Activated T-helper 1 cell treated with anti-CD3 and anti-CD28 coated beads, Interleukin-12 subunit alpha, Interleukin-12 subunit beta, Interleukin-2, Interleukin-4 antibody, amounts not matched to agents 30 ng/mL and 10 ng/mL and 1 ng/mL, durations not matched to agents 14 hours and 24 hours and 36 hours (primary cell): ENCODE measurements at places on chromosomes 12 and 14. TPM values are rescaled to one million over a fixed set of nuclear protein-coding genes. Genes with fewer than 3 reads are reported as not detected.

GRCh38 chr14:51849097-51849496 lies 11.3 kb upstream of the GNG2 start:
- DNase-seq: peak; percentile 42
- peak overlapping the region; percentile 32 for H3K4me3 ChIP-seq
- peak overlapping the region; percentile 91 for H3K27ac ChIP-seq
- H3K4me1 ChIP-seq: peaks cover 66% of the 10 kb centered on the region
- peaks cover 27% of the 10 kb centered on the region for H3K36me3 ChIP-seq

- no peaks in the 10 kb centered on the region for H3K27me3 ChIP-seq
- H3K27ac ChIP-seq: no peak overlapping the region
- H3K4me1 ChIP-seq: no peaks in the 10 kb centered on the region
Measured at GRCh38 chr12:31278832-31279231, 47.1 kb downstream of the SINHCAF start.

PLEK2 gene
- 0.57 and 1.5 TPM in 2 replicates for total RNA-seq

DNA sequence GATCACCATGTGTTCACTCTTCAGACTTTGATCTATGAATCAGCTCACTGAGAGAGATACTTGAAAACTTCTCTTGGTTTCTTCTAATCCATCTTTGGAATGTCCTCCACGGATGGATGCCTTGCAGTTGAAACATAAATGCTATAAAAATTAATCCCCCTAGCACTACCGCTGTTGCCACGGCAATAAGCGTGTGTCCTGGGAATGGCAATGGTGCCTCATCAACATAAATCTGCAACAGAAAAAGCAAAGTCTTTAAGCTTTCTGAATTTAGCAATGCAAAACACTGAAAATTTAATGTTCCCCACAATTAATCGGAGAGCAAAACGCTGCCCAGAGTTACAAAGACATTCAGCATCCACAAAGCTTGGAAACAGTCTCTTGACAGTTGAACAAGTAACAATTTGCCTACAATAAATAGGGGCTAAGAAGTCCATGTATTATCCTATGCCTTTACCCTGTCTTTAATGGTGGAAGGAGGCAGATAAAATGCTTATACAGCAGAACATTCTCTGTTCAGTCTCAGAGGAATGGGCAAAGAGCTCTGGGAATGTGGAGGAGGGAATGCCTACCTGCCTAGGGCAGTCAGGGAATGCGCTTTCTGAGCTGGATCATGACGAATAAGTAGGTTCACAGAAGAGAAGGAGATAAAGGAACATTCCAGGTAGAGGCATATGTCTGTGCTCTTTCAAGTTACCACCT lies 70.9 kb upstream of the PPP4R3A start:
- H3K4me3 ChIP-seq: no peak overlapping the region
- H3K27me3 ChIP-seq: peaks cover 3% of the 10 kb centered on the region
- H3K36me3 ChIP-seq: peaks cover 5% of the 10 kb centered on the region
- no peaks in the 10 kb centered on the region for H3K4me1 ChIP-seq
- no peak for DNase-seq

DNA sequence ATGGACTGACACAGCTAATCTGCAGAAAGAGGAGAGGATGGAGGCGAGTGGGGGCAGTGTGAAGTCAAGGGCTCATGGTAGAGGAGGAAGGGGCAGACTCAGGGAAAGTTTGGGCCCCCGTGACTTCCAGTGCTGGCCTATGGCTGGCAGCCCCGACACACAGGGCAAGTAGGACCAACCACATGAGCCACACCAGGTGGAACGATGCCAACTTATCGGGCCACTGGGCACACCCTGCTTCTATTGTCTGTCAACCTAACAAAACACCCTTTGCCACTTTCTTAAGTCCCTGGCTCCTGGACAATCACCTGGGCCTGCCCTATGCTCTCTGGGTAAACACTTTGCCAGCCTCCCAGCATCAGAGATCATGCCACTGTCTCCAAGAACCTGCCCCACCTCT lies 65.2 kb upstream of the PSMC1 start:
- no peak overlapping the region for H3K27ac ChIP-seq
- DNase-seq: no peak
- H3K27me3 ChIP-seq: peaks cover 7% of the 10 kb centered on the region
- no peaks in the 10 kb centered on the region for H3K4me1 ChIP-seq
- H3K36me3 ChIP-seq: no peaks in the 10 kb centered on the region

MAP3K12 gene
- total RNA-seq: 15.7 and 18.4 TPM in 2 replicates

DNA sequence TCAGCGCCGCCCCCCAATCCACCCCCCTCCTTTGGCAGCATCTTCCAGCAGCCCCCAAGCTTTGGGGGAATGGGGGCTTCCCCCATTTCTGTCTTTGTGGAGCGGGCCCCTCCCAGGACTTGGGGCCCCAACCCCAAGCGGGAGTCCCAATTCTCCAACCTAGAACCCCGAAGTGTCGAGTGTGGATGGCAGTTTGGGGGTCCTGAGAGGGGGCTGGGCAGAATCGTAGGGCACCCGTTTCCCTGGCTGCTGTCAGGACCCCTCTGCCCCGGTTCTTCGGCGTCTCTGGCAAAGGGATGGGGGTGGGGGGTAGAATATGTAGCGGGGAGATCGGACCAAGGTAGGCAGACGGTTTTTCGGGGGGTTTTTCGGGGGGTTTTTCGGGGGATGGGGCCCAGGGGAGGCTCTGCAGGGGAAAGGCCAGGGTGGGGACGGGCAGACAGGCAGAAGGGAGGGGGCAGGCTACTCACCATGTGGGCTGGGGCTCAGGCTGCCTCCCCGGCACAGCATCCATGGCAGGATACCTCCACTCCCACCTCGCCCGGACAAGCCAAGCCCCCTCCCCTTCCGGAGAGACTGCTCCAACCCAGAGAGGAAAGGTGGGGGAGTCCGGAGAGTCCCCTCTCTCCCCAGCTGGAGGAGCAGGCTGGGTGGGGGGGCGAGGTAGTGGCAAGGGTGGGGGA lies 739 bp downstream of the JPH4 start:
- H3K4me3 ChIP-seq: no peak overlapping the region
- peaks cover 40% of the 10 kb centered on the region for H3K27me3 ChIP-seq
- DNase-seq: no peak
- no peaks in the 10 kb centered on the region for H3K36me3 ChIP-seq
- H3K27ac ChIP-seq: no peak overlapping the region

YBX3 gene
- total RNA-seq: 198 and 207 TPM in 2 replicates

GRCh38 chr12:41521872-41522379 lies 333.8 kb downstream of the PDZRN4 start:
- no peaks in the 10 kb centered on the region for H3K36me3 ChIP-seq
- DNase-seq: no peak
- no peaks in the 10 kb centered on the region for H3K27me3 ChIP-seq
- no peak overlapping the region for H3K4me3 ChIP-seq
- H3K27ac ChIP-seq: no peak overlapping the region

- H3K4me1 ChIP-seq: no peaks in the 10 kb centered on the region
- DNase-seq: no peak
- no peaks in the 10 kb centered on the region for H3K36me3 ChIP-seq
Measured at GRCh38 chr12:21775133-21775820, 771 bp upstream of the KCNJ8 start.

RTL1 gene
- not detected in 2 replicates for total RNA-seq

FAM181A gene
- not detected in 2 replicates for total RNA-seq

- peaks cover 23% of the 10 kb centered on the region for H3K27me3 ChIP-seq
- no peak overlapping the region for H3K27ac ChIP-seq
- no peak overlapping the region for H3K4me3 ChIP-seq
- no peaks in the 10 kb centered on the region for H3K36me3 ChIP-seq
- DNase-seq: no peak
- H3K4me1 ChIP-seq: no peaks in the 10 kb centered on the region
Measured at GRCh38 chr12:109612975-109613502, 39.4 kb downstream of the MVK start.

DNA sequence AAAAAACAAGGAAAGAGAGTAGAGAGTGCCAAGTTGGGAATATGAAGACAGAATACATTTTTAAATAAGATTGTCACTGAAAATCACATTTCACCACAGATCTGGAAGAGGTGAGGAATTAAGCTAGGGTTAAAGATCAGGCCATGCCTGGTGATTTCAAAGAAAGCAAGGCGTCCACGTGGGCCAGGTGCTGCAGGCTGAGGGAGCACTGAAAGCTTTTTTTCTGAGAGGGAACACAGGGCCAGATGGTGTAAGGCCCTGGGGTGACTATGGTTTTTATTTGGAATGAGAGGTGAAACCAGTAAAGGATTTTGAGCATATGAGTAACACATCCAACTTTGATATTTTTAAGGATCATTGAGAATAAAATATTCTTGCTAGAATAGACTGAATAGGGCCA lies 20.9 kb downstream of the SYT1 start:
- DNase-seq: no peak
- no peaks in the 10 kb centered on the region for H3K4me1 ChIP-seq

TTC9 gene
- total RNA-seq: 6.6 and 6.7 TPM in 2 replicates

DNA sequence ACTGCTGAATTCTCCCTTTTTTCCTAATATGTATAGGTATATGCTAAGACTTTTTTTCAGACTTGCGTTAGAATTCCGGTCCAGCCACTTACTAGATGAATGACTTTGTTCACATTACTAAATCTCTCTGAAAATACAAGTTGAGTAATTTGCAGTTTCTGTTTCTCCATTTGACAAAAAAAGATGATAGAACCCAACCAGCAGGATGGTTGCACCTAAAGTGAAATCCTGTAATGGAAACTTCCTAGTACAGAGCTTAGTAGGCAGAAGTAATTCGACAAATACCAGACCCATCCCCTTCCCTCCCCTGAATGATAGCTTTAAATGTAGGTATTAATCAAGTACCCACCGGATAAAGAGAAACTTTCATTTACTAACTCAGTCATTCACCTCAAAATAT lies 113.6 kb upstream of the RAP1B start:
- peak overlapping the region; percentile 66 for H3K4me3 ChIP-seq
- H3K27me3 ChIP-seq: no peaks in the 10 kb centered on the region
- peaks cover 6% of the 10 kb centered on the region for H3K36me3 ChIP-seq
- peak overlapping the region; percentile 94 for H3K27ac ChIP-seq
- H3K4me1 ChIP-seq: peaks cover 40% of the 10 kb centered on the region

DNA sequence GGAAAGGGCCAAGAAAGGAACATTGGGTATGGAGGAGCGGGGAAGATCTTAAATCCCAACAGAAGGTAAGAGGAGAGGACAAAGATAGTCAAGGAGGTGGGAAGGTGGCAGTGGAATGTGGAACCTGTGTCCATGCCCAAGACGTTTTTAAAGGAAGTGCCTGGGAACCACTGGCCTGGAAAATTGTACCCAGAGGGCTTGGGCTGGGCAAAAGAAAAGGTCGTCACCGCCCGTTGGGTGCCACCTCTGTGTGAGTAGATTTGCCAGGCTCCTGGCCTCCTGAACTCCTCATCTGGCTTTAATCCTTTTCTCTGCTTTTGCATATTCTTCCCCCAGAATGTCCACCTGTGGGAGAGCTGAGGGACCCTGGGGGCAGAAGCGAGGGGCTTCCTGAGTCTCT lies 32.6 kb downstream of the JDP2 start:
- no peaks in the 10 kb centered on the region for H3K36me3 ChIP-seq
- no peak for DNase-seq
- no peaks in the 10 kb centered on the region for H3K27me3 ChIP-seq

DNA sequence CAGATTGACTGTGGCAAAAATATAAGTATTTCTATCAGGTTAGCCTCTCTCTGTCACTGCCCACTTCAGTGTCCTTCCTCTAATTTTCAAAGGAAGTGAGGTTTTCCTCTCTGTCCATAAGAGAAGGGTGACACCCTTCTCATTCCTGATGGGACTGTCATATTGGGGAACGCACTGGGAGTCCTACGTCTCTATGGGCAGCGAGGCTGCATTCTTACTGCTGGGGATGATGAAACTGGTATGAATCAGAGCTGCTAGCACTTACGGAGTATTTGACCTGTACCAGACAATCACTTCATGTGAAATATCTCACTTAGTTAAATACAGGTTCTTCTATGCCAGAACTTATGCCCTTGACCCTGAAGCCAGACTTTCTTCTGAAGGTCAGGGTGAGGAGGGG lies 436.3 kb downstream of the DPF3 start:
- peaks cover 15% of the 10 kb centered on the region for H3K36me3 ChIP-seq
- H3K4me1 ChIP-seq: peaks cover 27% of the 10 kb centered on the region
- no peak for DNase-seq
- no peak overlapping the region for H3K4me3 ChIP-seq
- H3K27me3 ChIP-seq: peaks cover 3% of the 10 kb centered on the region
- H3K27ac ChIP-seq: no peak overlapping the region

DNA sequence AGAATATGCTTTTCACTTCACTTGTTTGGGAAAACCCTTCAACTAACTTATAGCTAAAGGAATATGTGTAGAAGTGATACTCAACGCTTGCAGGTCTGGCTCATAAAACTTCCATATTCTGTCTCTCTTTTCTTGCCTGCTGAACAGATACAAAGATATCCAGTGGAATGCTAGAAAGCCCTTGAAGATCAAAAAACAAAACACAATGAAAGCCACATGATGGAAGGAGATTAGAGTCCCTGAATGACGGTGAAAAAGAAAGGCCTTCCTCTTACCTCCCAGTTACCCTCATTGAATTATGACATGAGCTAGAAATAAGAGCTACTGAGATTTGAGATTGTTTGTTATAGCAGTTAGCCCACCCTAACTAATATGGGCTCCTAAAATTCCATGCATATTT lies 28.2 kb upstream of the NELL2 start:
- no peak overlapping the region for H3K27ac ChIP-seq
- no peaks in the 10 kb centered on the region for H3K36me3 ChIP-seq
- H3K4me1 ChIP-seq: no peaks in the 10 kb centered on the region
- no peak overlapping the region for H3K4me3 ChIP-seq
- no peaks in the 10 kb centered on the region for H3K27me3 ChIP-seq

DNA sequence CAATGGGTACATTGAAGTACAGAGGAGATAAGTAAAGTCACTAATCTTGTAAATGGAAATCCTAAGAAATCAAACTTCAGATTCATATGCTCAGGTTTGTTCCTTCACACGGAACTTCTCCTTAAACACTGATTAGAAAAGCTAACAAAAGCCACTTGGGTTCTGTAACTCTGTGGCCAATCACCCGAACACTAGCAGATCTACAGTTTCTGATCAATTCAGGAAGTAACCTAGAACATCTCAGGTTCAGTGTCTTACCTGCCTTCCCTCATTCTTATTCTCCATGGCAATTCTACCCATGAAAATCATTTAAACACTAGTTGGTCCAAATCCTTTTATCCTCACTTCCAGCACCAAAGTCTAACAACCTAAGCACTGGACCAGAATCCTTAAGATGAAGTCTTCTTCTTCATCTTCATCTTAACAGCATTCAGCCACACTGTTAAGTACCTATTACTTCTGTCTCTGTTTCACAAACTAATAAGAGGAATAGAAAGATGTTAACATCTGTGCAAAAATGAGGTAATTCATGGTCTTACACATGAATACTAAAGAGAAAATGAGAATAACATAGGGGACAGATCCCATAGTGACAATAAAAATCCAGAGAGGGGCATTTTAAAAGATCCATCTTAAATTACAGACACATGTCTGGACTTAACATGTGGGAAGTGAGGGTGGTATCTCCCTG lies 184.5 kb downstream of the SSPN start:
- no peaks in the 10 kb centered on the region for H3K4me1 ChIP-seq
- no peak for DNase-seq
- no peaks in the 10 kb centered on the region for H3K27me3 ChIP-seq
- no peak overlapping the region for H3K27ac ChIP-seq
- peaks cover 9% of the 10 kb centered on the region for H3K36me3 ChIP-seq

DNA sequence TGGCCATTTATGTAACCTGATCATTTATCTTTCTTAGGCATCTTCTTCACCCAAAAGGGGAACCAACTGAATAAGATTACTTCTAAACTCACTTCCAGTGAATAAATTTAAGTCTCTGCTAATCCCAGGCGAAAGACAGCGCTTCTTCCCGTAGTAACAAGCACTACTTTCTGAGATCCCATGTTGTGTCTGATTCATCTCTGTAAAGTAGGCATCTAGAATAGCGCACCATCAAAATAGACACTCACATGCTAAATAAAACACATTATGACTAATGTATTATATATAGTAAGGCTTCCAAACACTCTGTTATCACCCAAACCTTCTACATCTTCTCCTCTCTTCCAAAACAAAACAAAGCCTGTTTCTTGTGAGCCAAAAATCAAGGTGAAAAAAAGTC lies 15.1 kb downstream of the GTF2A1 start:
- no peak overlapping the region for H3K27ac ChIP-seq
- no peak for DNase-seq
- H3K27me3 ChIP-seq: no peaks in the 10 kb centered on the region

RGS6 gene
- 2.0 and 2.4 TPM in 2 replicates for total RNA-seq

PLEKHG7 gene
- not detected in 2 replicates for total RNA-seq
